ENCODE measurements at places on chromosomes 11 and 22.

GRCh38 chr11:64643256-64643881 is 52.3 kb downstream of the SLC22A12 start:
- DNase-seq = no peak

- no peak for DNase-seq
These were observed 61.6 kb upstream of the PTPN5 start for GRCh38 chr11:18853086-18853720.

DNA sequence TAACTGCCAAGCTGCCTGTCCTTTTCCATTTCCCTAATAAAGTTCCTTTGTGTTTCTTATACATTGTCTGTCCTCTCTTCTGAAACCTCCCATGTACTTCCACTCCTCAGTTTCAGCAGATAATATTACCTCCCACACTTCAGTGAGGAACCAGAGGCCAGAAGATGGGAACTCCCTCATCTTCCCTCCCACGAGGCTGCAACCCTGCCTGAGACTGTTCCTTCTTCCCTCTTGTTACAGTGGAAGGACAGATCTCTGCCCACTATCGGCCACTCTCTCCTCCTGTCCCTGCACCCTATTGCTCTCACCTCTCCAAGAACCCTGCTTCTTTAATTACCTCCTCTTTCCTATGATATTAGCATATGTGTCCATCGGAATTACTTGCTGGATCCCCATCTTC is 38.1 kb upstream of the SWAP70 start:
- DNase-seq = no peak

GRCh38 chr22:19086896-19087295 is 35.3 kb downstream of the DGCR2 start:
- no peak for DNase-seq

- no peak for DNase-seq
These were observed 149.3 kb downstream of the FBXO7 start for GRCh38 chr22:32623943-32624342.

DNA sequence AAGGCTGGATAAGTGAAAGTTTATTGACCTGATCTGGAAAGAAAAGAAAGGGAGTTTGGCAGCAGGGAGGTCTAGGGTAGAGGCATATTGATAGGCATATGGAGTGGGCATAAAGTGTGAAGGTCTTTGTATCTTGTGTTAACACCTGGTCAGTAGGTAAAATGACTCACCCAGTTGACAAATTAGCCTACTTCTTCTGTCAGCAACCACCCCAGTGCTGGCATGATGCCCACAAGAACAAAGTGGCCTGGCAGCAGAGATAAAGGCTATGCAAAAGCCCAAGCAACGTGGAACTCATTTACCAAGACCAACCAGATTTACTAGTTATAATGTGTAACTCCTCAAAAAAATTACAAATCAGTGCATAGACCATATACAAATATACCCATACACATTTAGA is 4.9 kb downstream of the OR10A3 start:
- no peak for DNase-seq

DNA sequence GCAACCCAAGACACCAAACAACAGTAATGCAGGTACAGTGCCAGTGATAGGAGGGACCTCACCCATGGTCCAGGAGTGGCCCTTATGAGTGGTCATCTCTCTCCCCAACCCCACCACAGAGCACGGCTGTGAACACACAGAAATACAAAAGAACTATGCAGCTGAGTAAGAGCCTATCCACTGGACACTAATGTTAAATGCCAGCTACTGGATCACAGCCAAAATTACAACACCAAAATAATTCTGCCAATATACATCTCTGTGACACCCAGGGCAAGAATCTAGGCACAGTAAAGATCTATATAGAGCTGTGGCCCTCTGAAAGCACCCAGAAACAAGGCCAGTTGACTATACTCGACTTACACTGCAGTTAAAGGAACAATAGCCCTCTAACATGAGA is 22.8 kb upstream of the GPR83 start:
- DNase-seq = no peak

- DNase-seq = no peak
These were observed at the start of gene CABP2 for GRCh38 chr11:67522844-67523555. Gene CABP2, minus strand, starts transcription at chr11:67523446. Its CDS starts 120 bp downstream, at chr11:67523326.

- DNase-seq = no peak
These were observed 55.3 kb downstream of the TRMU start for GRCh38 chr22:46390652-46391301.

DNA sequence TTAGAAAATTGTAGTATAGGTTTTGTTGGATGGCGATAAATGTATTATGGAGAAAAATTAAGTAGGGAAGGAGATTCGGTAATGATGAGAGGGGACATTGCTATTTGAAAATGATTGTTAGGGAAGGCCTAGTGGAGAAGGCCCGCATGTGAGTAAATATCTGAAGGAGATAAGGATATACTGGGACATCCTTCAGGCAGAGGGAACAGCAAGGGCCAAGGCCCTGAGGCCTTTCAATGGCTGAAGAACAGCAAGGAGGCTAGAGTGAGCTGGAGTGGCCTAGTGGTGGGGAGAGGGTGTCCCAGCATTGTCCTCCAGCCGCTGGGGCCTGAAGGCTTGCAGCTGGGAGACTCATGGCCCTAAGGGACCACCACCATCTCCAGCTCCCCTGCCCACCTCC is 23.2 kb upstream of the ARRB1 start:
- DNase-seq = no peak

- DNase-seq = peak; percentile 61
These were observed 10.9 kb upstream of the APOBEC3C start for GRCh38 chr22:39003165-39003638.

DNA sequence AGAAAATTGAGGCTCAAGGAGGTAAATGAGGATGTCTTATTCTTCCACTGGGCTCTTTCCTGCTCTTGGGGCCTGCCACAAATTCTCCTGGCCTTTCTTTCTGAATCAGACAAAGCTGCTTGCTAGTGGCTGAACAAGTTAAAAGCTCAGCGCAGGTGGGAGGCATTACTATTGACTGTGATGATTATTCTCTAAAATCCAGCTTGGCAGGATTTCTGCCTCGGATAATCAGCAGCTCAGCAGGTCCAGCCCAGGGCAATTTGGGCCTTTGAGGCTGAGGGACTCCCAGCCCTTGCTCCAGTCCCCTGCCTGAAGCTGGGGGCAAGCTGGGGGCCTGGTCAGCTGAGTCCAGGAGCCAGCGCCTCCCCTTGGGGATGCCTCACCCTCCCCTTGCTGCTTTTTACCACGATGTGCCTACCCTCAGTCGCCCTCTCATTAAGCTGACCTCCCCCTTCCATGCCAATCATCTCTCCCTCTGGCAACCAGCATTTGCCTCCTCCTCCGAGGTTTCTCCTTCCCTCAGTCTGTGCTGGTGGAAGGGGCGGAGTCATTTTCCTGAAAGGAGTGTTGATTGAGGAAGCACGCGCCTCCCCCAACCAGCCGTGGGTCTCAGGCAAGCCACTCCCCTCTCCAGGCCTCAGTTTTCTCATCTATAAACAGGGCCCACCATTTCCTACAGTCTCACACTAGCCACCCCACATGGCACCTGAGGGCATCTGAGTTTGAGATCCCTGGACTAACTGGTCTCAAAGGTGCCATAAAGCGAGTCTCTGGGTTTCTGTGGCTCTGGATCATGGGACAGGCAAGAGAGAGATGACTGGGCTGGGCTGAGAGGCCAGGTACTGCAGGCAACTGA is 60.6 kb upstream of the PRDM11 start:
- no peak for DNase-seq

GRCh38 chr11:47516155-47516554 is 36.8 kb downstream of the CELF1 start:
- DNase-seq = no peak

- DNase-seq = no peak
These were observed 255.7 kb downstream of the BUD13 start for GRCh38 chr11:116517077-116517476.

DNA sequence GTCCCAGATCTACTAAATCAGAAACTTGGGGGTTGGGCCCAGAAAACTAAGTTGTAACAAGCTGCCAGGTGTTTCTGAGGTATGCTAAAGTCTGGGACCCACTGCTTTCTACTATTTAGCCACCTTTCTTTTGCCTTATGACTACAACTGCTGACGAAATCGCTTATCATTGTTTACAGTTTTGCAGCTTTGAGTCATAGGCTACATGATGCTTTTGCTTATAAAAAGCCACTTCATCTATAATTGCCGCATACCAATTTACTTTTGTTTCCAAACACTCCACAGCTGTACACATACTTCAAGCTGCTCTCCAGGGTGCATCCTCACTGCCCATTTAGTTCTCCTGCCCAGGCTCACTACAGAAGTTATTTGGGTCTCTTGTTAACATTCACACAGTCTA is 144.7 kb downstream of the ENTHD1 start:
- DNase-seq = no peak

- DNase-seq = no peak
These were observed 14.9 kb downstream of the DCPS start for GRCh38 chr11:126318574-126319373.

- DNase-seq = peak; percentile 30
These were observed 48.7 kb downstream of the TSPAN18 start for GRCh38 chr11:44775366-44775984.

DNA sequence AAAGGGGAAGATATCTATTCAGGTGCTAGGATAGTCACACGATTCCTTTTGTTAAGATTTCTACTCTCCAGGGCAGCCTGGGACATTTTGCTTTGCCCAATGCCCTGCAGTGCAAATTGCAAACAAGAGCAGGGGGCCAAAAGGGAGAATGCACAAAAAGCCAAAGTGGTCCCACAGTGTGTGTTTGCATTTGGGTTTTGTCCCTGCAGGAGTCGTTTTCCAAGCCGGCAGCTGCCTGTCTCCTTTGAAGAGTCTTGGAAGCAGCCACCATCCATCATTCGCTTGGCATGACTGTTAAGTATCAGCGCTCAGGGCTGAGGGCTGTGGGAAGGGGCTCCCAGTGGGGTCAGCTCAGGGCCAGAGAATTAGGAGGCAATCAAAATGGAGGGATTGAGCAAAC is 184.7 kb downstream of the MIAT start:
- DNase-seq = no peak

- DNase-seq = no peak
These were observed 354.0 kb upstream of the CCDC90B start for GRCh38 chr11:83639995-83640758.

DNA sequence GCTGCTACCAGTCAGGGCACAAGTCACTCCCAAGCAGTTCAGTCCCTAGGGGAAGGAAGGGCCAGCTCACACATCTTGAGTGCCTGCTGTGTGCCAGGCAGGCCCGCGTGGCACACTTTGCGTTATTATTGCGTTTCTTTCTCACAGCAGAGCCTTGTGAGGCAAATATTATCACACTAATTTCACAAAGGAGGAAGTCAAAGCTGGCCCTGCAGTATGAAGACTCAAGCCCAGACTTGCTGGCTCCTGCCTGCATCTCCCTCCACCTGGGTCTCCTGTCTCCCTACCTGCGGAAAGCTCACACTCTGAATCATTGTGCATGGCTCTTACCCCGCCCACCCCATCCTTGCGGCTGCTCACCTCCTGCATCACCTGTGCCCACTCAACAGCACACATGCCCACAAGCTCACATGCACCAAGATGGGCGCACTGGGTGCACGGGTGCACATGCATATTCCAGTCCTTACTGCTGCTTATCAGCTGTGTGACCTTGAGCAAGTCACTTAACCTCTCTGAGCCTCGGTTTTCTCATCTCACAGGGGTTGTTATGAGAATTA is 31.7 kb upstream of the P2RY2 start:
- no peak for DNase-seq

DNA sequence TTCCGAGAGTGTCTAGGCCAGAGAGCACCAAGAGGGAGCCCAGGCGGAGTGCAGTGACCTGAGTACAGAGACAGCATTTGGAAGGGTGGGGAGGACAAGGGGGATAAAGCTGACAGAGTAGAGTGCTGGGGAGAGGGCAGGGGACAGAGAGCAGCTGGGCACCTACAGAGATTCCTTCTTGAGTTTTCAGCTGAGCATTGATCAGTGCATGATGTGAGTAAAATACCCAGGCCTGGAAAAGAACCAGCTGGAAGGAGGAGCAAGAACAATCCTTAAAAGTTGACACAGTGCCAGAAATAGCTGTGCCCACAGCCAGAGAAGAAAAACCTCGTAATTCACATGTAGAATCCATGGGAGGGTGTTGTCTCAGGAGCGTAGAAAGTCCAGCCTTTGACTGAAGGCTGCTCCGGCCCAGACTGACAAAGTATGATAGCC is 33.9 kb upstream of the PANX2 start:
- DNase-seq = no peak

GRCh38 chr22:44382116-44383038 is 69.6 kb upstream of the SHISAL1 start:
- DNase-seq = peak; percentile 26

GRCh38 chr11:99773646-99774045 is 752.9 kb downstream of the CNTN5 start:
- no peak for DNase-seq

- no peak for DNase-seq
These were observed 94.2 kb downstream of the FAR1 start for GRCh38 chr11:13762718-13763117.

DNA sequence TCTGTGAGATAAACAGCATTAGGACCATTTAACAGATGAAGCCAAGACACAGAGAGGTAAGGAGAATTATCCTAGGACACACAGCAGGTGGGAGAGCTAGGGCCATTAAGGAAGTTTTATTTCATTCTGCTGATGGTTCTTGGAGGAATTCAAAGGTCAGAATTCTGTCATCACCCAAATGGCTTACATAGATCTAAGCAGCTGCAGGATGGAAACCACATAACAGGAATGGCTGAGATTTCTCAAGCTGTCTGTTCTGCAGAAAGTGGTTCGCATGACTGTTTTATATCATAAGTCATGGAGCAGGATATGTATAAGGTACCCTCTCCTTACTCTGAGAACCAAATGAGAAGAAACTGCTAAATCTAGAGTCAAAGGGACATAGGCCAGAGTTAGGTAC is 163.2 kb upstream of the NARS2 start:
- DNase-seq = no peak

GRCh38 chr11:81098471-81098870 is 1635.2 kb downstream of the FAM181B start:
- DNase-seq = no peak

- DNase-seq = no peak
These were observed 27.3 kb upstream of the RAB38 start for GRCh38 chr11:88202498-88202897.

- DNase-seq = no peak
These were observed 404.9 kb downstream of the NXPE2 start for GRCh38 chr11:115083144-115083806.

DNA sequence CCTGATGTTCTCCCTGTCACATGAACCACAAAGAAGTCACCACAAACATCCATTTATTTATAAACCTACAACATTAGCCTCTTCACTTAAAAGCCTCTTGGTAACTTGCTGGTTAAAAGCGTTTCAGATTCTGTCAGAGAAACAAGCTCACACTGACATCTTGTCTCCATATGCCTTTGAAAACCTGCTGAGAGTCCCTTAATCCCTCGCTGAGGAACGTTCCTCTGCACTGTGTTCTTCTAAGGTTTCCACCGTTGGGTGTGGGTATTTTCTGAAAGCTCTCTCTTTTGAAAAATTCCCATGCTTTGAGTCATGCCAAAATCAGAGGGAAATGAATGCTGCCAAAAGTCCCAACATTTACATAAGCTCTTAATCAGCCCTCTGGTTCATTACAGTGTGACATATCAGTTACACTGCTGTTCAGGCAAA is 149.8 kb downstream of the CCDC34 start:
- no peak for DNase-seq
